ENCODE measurements at places on chromosomes 11 and 22. TPM values are rescaled to one million over a fixed set of nuclear protein-coding genes. Genes with fewer than 3 reads are reported as not detected.

Gene ENTHD1
- 0.41 TPM for total RNA-seq

Gene SPDYC
- not detected for total RNA-seq

Gene OR51A7
- not detected for total RNA-seq

Gene OR52I2
- total RNA-seq, result not detected

Gene TMPRSS13
- 1.7 TPM for total RNA-seq
